Activated T-helper 1 cell treated with anti-CD3 and anti-CD28 coated beads, Interleukin-12 subunit alpha, Interleukin-12 subunit beta, Interleukin-2, Interleukin-4 antibody, amounts not matched to agents 30 ng/mL and 10 ng/mL and 1 ng/mL, durations not matched to agents 14 hours and 24 hours and 36 hours (primary cell): ENCODE measurements at places on chromosomes 11 and 22. TPM values are rescaled to one million over a fixed set of nuclear protein-coding genes. Genes with fewer than 3 reads are reported as not detected.

DNA sequence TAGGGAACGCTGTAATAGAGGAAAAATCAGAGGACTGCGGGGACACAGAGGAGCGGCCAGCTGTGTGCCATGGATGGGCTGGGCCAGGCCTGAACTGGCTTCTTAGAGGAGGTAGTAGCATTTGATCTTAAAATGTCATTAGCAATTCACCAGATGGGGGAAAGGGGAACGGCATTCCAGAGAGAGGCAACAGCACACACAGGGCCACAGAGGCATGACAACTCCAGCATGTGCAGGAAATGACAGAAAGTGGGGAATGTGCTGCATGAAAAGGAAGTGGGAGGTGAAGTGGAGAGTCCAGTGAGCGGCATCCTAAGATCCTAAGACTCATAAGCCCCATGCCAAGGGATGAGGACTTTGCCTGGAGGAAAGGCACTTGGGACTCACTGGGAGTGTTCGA, 69.0 kb downstream of the UBASH3B start:
- no peak for DNase-seq

DNA sequence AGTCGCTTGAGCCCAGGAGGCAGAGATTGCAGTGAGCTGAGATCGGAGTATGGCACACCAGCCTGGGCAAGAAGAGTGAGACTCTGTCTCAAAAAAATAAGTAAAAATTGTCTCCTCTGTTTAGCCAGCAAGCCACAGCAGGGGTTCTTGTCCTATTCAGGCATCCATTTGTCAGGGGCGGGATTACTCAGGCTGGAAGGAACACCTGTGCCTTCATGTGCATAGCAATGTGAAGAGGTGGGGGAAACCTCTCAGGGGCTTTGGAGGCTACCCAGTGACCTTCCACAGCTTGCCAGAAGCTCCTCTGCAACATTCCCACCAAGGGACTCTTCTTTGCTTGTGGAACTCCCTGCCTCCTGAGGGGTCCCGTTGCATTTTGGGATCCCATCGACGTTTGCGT, 63.3 kb downstream of the FBLN1 start:
- DNase-seq, result no peak

DNA sequence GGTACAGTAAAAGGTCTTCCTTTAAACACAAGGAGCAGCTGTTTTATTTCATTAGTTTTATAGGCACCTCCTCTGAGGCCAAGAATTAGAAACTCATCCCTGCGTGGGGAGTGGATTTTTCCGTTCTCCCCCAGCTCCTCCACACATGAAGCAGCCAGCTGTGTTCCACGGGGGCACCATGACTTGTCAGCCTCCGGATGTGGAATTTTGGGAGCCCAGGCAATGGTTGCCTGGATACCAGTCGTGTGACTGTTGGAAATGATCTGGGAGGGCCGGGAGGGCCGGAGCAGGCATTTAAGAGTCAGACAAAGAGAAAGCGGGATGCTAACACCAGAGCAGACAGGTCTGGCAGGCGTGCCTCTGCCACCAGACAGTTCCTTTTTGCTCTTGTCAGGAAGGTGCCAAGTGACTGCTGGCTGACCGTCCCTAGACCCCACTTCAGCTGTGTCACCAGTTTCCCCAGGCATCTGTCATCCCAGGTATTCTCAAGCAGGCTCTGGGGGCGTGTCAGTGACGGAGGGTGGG, 15.9 kb upstream of the CDC42EP2 start:
- no peak for DNase-seq

GRCh38 chr11:122098261-122098980, 17.6 kb downstream of the BLID start:
- no peak for DNase-seq

GRCh38 chr11:68312117-68312779, at the start of gene LRP5:
LRP5 (plus strand) TSS chr11:68312591; CDS start chr11:68312715, 124 bp downstream.
- DNase-seq, result no peak

DNA sequence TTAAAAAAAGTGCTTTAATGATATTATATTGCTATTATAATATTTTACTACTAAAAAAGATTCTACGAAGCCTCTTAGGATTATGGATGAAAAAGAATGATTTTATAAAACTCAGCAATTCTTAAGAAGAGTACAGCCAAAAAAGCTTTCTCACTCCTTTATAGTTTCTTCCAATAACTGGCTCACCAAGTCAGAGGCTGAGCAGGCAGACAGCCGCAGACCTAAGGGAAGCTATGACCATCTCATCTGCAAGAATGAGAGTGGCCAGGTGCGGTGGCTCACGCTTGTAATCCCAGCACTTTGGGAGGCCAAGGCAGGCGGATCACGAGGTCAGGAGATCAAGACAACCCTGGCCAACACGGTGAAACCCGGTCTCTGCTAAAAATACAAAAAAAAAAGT, 12.7 kb upstream of the EMID1 start:
- no peak for DNase-seq

GRCh38 chr11:66216911-66217310, 51.5 kb upstream of the RAB1B start:
- no peak for DNase-seq

DNA sequence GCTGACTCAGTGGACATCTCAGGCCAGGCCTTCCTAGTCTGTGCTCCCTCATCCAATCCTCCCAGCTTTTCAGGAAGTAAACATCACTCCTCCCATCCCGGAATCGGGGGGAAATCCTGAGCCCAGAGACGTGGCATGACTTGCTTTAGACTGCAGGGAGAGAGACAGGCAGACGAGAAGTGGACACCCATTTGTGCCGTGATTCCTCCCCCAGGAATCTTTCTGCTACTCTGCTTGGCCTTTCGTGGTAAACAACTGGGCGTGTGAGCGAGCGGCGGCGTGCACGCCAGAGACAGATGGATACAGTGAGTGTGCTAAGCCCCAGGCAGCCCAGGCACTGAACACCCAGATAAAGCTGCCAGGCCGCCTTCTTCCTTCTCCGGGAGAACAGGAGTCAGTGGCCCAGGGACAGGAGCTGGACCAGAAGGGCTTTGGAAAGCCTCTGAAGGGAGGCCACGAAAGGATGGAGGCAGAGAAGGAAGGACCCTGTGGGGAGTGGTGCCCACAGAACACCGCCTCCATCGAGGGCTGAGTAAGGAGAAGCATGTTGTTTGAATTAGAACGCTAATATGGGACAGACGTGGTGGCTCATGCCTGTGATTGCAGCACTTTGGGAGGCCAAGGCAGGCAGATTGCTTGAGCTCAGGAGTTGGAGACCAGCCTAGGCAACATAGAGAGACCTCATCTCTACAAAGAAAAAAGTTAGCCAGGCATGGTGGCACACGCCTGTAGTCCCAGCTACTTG, 53.0 kb upstream of the PRR5 start:
- no peak for DNase-seq

DNA sequence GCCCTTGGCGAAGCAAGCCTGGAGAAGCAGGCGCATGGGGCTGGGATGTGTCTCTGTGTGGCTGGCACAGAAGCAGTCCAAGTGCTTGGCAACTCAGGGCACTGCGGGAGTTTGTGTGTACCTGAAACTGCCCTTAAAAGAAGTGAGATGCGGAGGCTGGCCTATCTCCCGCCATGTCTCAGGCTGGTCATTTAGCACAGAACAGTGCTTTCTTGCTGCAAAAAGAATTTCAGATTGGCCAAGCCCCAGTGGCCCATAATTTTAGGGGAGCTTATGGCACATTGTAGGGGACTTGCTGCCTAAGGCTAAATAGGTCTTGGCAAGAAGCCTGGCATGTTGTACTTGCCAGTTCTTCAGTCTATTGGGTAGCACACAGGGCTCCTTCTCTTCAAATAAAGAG, 16.4 kb downstream of the EHF start:
- DNase-seq, result no peak

DNA sequence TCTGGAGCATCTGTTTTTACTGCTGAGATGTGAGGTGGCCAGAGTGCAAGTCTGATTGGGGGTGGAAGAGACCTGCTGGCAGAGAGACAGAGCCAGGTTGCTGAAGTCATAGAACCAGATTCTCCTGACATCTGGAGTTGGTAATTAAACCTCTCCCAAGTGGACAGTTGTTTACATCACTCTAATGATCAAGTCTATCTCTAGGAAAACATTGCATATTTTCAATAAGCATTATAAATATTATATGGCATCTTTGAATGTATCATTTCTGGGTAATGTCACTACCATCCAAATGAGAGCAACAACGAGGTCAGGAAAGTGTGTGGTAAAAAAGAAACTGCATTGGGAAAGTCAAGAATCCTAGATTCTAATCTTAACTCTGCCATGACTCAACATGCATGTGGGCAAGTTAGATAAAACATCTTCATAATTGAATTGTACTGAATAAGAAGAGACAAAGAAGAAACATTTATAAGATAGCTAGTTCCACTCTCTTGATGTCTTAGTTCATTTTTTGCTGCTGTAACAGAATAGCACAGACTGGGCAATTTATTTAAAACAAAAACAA, 351.2 kb upstream of the API5 start:
- no peak for DNase-seq

DNA sequence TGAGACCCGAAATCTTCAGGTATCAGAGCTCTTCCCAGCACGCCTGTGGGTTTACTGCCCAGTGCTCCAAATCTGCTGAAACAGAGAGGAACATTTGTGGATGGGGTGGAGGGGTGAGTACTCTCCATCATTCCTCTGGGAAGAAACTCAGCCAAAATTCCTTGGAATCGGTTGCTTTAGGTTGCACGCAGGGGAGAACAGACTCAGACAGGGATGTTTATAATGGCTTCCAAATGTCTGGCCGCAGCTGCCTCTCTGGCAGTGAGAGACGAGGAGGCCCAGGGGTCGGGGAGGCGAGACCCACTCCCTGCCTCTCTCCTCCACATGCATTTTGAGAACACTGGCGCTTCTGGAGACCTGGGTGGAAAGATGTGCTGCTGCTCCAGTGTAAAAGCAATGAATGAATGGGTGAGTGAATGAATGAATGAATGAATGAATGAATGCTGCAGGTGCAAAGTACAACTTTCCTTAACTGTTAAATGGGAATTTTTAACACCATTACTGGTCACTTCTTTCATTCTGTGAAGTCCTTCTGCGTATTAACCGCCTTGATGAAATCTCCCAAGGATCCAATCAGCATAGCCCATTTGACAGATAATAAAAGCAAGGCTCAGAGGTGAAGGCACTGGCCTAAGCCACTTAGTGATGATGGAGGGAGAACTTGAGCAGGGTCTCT, 437.4 kb downstream of the MIAT start:
- no peak for DNase-seq

- DNase-seq, result no peak
These were observed 6.8 kb downstream of the TBC1D22A start for GRCh38 chr22:46769191-46769675.

GRCh38 chr11:65132988-65133700, 1.2 kb downstream of the SYVN1 start:
- peak; percentile 49 for DNase-seq

- DNase-seq, result no peak
These were observed 3.3 kb downstream of the RAB6A start for GRCh38 chr11:73757598-73757997.

DNA sequence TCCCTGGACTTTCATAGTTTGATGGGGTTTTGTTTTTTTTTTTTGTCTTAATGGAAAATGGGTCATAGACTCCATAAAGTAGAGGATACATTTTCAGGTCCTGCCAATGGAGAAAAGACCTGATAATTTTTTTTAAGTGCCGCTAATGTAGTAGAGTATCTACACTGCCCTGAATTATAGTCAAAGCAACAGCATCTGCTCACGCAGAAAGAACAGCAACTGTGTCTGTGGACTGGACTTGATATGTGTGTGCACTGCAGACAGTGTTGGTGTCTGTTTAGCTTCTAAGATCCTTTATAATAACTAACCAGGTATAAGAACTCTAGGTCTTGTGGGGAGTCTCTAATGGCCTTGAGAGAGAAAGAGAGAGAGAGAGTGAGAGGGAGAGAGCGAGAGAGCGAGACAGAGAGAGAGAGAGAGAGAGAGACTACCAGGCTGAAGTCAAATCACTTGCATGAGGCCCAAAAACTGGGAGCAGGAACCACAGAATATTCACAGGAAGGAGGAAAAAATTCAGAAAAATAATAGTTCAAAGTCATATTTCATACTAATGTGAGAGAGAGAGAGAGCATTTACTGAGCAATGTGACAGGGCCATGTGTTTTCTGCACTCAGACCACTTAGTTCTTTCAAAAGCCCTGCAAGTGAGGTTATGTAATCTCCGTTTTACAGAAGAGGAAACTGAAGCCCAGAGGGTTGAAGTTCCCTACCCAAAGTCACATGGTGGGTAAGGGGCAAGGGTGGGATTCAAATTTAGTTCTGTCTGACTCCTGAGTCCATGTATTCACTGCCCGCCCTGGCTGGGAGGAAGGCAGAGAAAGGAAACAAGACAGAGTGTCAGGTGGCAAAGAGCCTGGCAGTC, 8.6 kb upstream of the MIAT start:
- no peak for DNase-seq

DNA sequence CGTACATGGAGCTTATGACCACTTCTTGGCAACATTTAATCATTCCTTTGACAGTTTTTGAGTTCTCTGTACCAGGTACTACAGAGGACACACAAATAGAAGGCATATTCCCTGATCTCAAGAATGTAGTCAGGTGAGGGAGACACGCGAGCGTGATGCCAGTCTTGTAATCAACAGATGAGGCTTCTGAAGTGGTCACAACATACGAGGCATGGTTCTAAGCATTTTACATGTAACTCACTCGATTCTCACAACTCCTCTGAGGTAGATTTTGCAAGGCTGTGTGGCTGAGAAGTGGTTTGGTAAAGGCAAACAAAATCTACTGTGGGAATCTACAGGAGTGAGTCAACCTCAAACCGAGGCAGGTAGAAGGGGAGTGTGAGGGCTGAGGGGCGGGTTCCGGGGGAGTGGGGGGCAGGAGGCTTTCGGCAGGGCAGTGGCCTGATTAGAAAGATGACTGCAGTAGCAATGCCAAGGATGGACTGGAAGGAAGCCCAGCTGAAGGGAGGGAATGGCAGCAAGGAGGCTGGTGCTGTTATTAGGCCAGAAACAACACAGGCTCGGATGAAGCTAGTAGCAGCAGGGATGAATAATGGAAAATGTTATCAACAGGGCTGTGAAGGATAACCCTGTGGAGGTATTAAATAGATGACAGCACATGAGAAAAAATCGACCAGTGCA, 63.8 kb downstream of the ST14 start:
- DNase-seq, result no peak

DNA sequence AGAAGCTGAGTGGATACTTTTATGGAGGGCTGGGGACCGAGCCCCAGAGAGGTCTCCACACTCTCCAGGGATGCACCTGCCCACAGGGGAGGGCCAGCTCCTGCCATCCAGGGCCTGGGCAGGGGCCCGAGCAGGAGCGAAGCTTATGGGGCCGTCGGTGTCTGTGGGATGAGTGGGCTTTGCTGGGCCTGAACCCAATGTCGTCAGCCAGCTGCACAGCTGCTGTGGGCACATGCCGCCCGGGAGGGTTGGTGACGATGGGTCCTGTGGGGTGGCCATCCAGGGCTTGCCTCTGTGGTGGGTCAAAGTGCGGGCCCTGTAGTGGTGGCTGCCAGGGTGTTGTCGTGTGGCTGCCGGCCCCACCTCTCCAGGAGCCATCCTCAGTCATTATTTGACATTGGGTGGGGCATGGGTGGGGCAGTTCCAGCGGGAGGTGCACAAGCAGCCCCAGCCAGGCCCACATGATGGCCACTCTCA, 447.1 kb downstream of the TBC1D22A start:
- no peak for DNase-seq

GRCh38 chr11:43723617-43724016, 43.1 kb downstream of the HSD17B12 start:
- DNase-seq, result no peak

The PC gene
- 11.2 and 15.9 TPM in 2 replicates for total RNA-seq

The PUS3 gene
- 16.5 and 23.6 TPM in 2 replicates for total RNA-seq

The ASPHD2 gene
- 23.4 and 23.5 TPM in 2 replicates for total RNA-seq

The LGR4 gene
- total RNA-seq, result 0.05 TPM in 1 of 2 replicates, not detected in the other

The BET1L gene
- 42.0 and 48.7 TPM in 2 replicates for total RNA-seq

The ADAMTS8 gene
- total RNA-seq, result not detected in 2 replicates

The DDX25 gene
- total RNA-seq, result not detected in 2 replicates

The KDM4E gene
- total RNA-seq, result not detected in 2 replicates

The CRYBB2 gene
- total RNA-seq, result not detected in 2 replicates

The APOL3 gene
- 52.4 and 53.5 TPM in 2 replicates for total RNA-seq

The HTR3A gene
- total RNA-seq, result not detected in 2 replicates

The STK33 gene
- total RNA-seq, result 0.34 and 0.62 TPM in 2 replicates

The LMNTD2 gene
- 0.47 and 0.64 TPM in 2 replicates for total RNA-seq
